Left renal cortex interstitium (tissue), 4 donors: ENCODE measurements at places on chromosomes 16 and 17. TPM values are rescaled to one million over a fixed set of nuclear protein-coding genes. Genes with fewer than 3 reads are reported as not detected.
A peak's percentile ranks its signal among the peaks of the same experiment; 100 is the strongest.

DNA sequence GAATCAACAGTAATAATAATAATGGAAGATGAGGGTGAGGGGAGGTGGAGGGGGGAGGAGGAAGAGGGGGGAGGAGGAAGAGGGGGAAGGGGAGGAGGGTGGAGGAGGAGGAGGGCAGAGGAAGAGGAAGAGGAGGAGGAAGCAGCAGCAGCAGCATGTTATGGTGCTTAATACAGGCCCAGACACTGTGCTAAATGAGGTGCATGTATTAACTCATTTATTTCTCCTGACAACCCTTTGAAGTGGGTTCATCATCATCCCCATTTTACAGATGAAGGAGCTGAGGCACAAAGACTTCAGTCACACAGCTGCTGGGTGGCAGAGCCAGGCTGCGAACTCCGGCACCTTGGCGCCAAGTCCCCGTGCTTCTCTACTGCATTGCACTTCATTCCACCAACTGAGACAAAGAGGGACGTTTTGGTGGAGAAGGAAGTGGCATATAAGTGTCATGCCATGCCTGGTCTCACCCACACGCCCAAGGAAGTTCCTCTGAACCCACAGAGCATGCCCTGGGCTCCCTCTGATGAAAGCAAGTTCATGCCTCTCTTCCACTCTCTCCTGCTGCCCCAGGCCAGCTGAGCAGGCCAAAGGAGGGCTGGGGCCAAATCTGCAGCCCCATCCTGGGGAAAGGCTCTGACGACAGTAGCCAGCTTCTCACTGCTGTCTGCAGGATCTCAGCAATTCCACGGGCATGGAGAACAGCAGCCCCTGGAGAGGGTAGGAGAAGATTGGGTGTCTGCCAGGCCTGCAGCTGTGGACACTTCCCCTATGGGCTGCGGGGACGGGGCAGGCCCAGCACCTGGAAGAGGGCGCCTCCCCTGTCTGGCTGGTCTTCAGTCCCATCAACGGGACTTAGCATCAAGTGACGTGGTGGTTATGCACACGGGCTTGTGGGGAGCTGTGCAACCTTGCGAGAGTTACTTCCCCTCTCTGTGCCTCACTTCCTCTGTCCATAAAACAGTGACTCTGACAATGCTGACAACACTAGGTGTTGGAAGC, 21.8 kb downstream of the XYLT1 start:
- no peak for DNase-seq

DNA sequence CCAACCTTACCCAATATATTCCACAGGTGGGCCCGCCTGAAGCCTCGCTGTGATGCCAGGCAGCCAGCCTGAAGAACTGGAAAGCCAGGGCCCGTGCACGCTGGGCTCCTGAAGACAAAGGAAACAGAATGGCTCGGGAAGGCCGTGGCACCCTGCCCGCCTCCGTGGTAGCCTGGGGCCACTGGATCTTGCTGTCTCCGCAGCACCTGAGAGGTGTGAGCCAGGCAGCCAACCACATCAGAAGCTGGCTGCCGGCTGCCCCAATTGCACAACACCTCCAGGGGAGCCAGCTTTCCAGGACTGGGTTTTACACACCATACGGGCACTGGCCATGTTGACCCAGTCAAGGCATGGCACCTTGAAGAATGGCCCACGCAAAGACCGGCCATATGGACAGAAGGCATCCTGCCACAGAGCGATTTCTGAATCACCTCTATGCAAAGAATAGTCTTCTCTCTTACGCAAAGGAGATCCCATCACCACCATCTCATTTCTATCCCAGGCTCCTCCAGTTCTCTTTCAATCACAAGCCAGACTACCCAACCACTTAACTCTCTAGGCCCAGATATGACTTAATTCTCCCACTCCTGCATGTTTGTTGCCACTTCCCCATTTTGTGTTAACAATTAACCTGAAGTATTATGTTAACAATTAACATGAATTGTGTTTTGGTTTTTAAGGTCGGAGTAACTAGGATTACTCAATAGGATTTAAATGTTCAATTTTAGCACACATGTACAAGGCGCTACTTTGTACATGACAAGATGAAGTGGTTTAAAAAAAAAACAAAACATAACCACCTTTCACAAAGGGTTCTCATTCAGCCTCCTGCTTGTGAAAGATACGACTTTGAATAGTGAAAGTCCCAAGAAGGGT, 32.1 kb downstream of the ZFHX3 start:
- no peak for DNase-seq

- no peak for DNase-seq
Measured at GRCh38 chr17:65485388-65486299, 75.8 kb downstream of the AXIN2 start.

DNA sequence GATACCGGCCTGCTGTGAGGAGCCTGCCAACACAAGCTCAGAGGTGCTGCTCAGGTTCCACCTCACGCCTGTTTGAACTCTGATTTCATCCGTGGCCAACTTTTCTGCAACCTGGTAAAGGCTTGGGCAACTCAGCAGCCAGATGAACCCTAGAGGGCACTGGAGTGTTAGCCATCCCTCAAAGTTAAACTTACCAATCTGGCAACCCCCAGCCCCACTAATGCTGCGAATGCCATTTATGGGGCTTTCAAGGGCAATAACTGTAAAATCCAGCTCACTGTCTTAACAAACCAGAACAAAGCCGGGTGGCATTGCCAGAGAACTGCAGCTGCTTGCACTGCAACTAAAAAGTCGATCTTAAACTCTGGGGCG, 105.5 kb downstream of the AXIN2 start:
- DNase-seq: peak; percentile 22

DNA sequence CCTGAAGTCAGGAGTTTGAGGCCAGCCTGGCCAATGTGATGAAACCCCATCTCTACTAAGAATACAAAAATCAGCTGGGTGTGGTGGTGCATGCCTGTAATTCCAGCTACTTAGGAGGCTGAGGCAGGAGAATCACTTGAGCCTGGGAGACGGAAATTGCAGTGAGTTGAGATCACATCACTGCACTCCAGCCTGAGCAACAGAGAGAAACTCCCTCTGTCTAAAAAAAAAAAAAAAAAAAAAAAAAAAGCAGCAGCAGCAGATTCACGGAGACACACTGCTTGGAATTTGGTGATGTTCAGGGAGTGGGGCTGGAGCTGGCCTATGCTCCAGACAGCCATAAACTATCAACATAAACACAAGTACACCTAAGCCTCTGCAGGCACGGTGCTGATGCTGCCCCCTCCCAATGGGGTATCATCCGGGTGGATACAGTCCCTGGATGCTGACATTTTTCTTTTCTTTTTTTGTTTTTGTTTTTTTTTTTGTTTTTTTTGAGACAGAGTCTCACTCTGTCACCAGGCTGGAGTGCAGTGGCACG, 39.6 kb upstream of the RHOT1 start:
- DNase-seq: no peak

DNA sequence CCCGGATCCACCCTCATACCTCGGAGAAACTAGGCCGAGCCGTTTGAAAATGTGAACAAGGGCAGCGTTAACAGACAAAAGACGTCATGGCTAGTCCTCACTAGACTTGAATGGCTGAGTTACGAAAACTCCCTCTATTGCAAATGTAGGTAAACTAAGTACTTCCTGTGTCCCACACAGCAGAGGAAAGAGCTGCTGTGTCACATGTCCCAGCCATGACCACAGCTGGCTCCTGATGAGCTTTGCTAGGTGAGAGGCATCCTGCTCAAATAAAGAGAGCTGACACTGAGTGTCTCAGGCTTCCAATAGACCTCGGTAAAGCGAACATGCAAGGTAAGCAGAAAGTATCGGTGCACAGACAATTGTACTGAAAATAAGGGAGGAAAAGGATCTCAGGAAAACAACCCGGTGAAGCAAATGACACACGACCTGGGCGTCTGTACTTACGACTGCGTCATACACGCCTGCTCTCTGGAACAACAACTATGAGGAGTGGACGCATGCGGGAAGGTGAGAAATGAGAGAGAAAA, 26.0 kb downstream of the TMEM204 start:
- DNase-seq: no peak

DNA sequence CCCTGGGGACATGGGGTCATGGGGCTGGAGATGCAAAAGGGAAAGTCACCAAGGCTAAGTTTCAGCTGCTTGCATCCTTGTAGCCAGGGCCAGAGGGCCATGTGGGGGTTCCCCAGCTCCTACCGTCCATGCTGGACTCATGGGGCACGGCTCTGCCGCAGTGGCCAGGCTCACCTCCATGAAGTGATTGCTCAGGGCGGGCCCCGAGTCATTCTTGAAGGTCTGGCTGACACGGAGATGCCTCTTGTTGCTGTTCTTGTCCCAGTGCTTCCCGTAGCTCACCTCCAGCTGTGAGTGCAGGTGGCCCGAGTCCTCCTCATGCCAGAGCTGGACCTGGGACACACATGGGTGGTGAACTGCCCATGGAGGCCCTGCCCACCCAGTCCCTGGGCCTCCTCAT, 114.5 kb downstream of the RMI2 start:
- no peak for DNase-seq

DNA sequence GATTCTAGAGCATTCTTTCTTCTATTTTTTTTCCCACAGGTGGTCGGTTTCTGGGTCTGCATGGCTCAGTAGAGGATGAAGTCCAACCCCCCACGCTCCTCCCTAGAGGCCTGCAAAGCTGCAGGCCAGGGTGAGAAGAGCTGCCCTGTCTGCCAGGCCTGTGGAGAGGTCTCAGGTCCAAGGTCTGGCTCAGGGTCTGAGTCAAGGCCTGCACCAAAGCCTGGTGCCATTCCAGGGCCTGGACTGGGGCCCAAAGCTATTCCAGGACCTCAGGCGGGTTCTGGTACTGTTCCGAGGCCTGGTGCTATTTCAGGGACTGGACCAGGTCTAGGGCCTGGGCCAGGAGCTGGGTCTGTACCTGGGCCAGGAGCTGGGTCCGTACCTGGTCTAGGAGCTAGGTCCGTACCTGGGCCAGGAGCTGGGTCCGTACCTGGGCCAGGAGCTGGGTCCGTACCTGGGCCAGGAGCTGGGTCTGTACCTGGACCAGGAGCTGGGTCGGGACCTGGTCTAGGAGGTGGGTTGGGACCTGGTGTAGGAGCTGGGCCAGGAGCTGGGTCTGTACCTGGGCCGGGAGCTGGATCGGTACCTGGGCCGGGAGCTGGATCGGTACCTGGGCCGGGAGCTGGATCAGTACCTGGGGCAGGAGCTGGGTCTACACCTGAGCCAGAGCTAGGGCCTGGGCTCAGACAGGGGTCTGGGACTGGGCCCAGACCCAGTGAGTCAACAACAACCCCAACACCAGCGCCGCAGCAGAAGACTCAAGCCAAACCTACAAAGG, 3.4 kb downstream of the SDR42E2 start:
- no peak for DNase-seq

- DNase-seq: no peak
Measured at GRCh38 chr16:51624080-51624775, 473.2 kb upstream of the SALL1 start.

- no peak for DNase-seq
Measured at GRCh38 chr16:77591347-77591746, 131.0 kb upstream of the NUDT7 start.

- DNase-seq: no peak
Measured at GRCh38 chr16:78630102-78630501, 530.6 kb downstream of the WWOX start.

GRCh38 chr16:11047939-11048800, 103.8 kb downstream of the CLEC16A start:
- DNase-seq: no peak

DNA sequence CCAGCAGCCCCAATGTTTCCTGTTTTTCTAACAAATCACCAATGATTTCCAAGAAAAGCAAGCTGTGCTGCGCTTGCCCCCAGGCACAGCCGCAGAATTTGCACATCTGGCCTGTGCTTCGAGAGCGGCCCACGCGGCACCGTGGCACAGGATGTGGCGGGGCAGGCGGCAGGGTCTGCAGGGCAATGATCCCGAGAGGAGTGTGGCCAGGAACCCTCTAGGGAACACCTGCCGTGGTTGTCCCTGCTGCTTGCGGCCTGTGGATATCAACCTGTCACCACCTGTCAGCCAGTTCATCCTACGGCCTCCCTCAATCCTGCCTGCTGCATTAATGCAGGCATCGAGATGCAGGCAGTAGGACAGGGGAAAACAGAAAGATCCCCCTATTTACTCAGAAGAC, 24.0 kb downstream of the PIK3R5 start:
- DNase-seq: no peak

- DNase-seq: no peak
Measured at GRCh38 chr16:61296814-61297213, 739.4 kb downstream of the CDH8 start.

DNA sequence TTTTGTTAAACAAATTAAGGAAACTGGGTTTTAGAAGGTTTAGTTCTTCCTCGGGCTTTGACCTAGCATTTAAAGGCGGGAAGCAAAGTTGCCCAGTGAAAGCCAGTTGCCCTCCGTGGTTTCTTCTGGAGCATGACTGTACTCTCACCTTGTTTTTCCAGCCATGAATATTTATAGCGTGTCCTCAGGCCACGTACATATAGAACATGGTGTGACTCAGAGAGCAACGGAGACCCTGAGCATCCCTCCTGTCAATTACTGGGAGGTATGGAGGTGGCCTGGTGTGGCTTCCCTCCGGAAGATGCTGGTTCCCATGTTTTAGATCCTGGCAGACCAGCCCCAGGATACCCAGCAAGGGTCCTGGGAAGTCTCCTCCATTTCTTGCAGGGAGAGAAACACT, 48.4 kb downstream of the AKAP1 start:
- no peak for DNase-seq

DNA sequence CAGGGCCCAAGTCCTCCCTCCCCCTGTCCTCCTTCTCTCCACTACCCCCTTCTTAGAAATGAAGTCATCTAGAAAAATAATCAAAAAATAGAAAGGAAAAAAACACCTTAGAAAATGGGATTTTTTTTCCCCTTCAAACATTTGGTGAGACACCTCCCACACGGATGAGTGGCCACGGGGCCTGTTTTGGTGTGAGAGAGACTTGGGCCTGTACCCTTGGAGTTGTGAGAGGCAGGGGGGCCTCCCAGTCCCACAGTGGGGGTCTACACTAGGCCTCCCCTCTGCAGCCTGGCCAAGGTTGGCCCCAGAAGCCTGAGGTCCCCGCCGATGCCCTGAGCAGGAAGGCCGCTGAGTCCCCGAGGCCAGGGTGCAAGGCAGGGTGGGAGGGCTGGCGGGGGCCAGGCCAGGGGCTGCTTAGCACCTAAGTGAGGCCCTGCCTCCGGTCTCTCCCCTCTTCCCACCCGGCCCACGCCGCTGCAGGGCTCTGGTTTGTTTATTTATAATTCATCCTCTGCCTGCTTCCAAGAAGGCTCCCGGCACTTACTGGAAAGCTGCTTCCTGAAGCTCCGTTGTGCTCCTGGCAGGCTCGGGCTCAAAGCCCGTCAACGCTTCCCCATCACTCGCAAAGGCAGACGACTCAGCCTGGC, 26.4 kb downstream of the NPTX1 start:
- no peak for DNase-seq

DNA sequence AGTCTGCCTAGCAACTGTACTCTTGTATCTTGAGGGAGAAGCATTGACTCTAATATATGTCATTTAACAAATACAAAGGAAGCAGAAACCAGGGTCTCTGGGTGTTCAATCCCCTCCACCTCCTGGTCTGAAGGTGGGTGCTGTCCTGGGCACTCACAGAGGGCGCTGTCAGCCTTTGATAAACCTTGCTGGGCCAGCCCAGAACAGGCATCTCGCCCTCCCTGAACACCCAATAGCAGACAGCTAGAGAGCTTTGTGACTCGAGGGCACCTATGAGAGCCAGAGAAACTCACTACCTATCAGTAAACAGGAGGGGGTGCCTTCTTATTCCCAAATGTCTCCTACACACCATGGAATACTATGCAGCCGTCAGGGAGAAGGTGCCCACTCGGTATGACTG, 6.4 kb upstream of the PIPOX start:
- DNase-seq: no peak

- DNase-seq: no peak
Measured at GRCh38 chr16:14362774-14363371, 267.2 kb downstream of the PARN start.

HS3ST2 gene
- polyA plus RNA-seq: 0.36 TPM

ZKSCAN2 gene
- 11.6 TPM for polyA plus RNA-seq

PRAC1 gene
- polyA plus RNA-seq: not detected

C1QL1 gene
- polyA plus RNA-seq: 3.6 TPM

AANAT gene
- polyA plus RNA-seq: 0.47 TPM

BAHCC1 gene
- 22.8 TPM for polyA plus RNA-seq
